Fibroblast of the aortic adventitia (primary cell): ENCODE measurements at places on chromosomes 11 and 22.

DNA sequence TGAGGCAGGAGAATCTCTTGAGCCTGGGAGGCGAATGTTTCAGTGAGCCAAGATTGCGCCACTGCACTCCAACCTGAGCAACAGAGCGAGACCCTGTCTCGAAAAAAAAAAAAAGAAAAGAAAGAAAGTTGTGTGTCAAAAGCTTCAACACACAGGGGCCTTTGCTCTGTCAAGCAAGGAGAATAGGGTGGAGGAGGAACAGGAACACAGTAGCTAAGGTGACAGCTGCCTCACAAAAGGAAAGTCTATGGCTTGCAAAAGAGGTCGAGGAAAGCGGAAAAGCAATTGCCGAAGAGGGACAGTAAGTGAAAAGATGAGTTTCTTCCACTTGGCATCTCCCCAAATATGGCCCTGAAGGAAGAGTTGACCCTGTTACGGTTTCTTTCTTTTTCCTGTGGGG is 26.5 kb upstream of the TMA7B start:
- no peak for DNase-seq

- peak; percentile 56 for DNase-seq
These were observed at the start of gene ST3GAL4 for GRCh38 chr11:126355324-126355925. ST3GAL4 (plus strand) TSS chr11:126355686; CDS start chr11:126406156, 50,470 bp downstream.

- DNase-seq: no peak
These were observed 44.0 kb upstream of the ATXN10 start for GRCh38 chr22:45627489-45628233.

GRCh38 chr22:31818481-31819392 is 64.9 kb downstream of the DEPDC5 start:
- DNase-seq: peak; percentile 8

DNA sequence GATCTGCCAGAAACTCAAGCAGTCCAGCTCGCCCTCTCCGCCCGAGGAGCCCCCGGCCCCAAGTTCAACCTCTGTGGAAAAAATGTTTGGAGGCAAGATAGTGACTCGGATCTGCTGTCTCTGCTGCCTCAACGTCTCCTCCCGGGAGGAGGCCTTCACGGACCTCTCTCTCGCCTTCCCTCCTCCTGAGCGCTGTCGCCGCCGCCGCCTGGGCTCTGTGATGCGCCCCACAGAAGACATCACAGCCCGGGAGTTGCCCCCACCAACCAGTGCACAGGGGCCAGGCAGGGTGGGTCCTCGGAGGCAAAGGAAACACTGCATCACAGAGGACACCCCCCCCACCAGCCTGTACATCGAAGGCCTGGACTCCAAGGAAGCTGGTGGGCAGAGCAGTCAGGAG is 20.8 kb downstream of the USP35 start:
- DNase-seq: no peak

- DNase-seq: no peak
These were observed 15.0 kb downstream of the ANO1 start for GRCh38 chr11:70092959-70093715.

- no peak for DNase-seq
These were observed 901.2 kb downstream of the METTL15 start for GRCh38 chr11:29009426-29009825.

GRCh38 chr22:44738347-44738715 is 14.0 kb upstream of the ARHGAP8 start:
- no peak for DNase-seq

- DNase-seq: no peak
These were observed 93.3 kb downstream of the BRD1 start for GRCh38 chr22:49734390-49734789.

DNA sequence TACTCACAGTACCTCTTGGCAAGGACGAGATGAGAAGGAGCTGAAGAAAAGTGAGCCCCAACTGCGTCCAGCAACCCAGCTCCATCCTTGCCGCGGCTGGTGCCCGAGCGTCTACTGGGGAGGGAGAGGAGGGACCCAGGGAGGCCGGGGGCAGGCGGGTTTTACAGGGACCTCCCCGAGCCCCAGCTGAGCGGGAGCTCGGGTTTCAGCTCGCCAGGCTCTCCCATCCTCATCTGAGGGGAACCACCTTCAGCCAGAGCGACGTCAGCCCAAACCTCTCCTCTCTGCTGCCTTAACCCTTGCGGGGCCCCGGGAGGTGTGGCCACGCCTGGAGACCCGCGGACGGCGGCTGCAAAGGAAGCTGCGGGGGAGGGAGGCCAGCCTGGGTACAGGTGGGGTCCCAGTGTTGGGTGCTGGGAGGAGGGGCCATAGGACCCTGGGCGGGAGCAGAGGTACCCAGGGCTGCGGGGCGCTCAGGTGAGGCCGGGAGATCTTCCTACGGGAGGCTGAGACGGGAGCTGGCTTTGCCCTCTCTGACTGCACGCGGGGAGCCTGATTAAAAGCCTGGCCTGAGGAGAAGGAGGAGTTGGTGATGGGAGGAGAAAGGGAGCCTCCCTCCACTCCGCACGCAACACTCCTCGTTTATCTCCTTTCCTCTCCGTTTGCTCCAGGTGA is at the start of gene PAMR1:
Gene PAMR1 (minus strand): TSS at position 116 of the 675 bp plus-strand sequence. CDS start 31 bp downstream, at position 85.
- peak; percentile 72 for DNase-seq

- no peak for DNase-seq
These were observed 98.4 kb downstream of the CD44 start for GRCh38 chr11:35237351-35237750.

DNA sequence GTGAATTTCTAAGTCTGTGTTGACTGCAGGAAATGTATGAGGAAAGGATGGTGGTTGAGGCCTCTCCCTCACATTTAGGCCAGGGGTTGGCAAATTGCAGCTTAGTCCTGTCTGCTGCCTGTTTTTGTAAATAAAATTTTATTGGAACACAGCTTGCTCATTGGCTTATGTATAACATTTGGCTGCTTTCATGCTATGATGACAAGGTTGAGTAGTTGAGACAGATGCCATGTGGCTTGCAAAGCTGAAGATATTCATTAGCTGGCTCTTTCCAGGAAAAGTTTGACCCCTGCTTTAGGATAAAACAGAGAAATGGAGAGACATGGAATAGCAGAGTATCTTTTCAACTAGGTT is 46.2 kb downstream of the BCR start:
- DNase-seq: no peak

GRCh38 chr22:49158741-49159564 is 668.7 kb downstream of the BRD1 start:
- DNase-seq: no peak

DNA sequence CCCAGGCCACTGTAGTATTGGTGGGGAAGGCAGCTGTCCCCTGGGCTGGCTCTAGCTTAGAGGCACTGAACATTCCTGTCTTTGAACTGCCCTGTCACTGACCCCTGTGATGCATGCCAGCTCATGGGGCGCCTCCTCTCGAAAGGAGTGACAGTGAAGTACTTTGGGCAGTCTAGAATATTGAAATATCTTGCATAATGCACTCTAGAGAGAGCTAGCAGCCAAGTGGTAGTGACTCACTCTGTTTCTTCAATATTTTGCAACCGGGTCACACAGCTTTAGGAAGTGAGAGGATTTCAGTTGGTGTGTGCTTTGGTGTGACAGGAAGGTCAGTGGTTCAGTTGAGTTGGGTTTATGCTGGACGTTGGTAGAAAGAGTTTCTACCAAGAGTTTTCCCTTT is 35.5 kb upstream of the ST14 start:
- peak; percentile 94 for DNase-seq

- no peak for DNase-seq
These were observed 33.7 kb downstream of the PICALM start for GRCh38 chr11:86035164-86035563.

- no peak for DNase-seq
These were observed 74.9 kb downstream of the RPL27A start for GRCh38 chr11:8757533-8757932.

DNA sequence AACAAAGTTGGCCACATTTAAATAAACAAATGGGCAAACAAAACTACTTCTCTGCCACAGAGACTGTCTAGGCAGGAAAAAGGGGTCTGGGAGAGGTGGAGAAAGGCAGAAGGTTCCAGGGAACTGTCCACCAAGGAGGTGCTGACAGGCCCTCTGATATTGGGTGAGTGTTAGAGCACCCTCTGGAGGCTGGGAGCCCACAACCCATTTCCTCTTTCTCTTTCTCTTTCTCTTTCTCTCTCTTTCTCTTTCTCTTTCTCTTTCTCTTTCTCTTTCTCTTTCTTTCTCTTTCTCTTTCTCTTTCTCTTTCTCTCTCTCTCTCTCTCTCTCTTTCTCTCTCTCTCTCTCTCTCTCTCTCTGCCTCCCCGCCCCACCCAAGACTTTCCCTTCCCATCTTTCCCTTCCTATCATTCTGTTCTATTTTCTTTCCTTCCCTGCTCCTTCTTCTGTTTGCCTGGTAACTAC is 912.8 kb downstream of the DLG2 start:
- DNase-seq: peak; percentile 13

GRCh38 chr22:21917181-21917958 is 35.3 kb downstream of the PPM1F start:
- DNase-seq: peak; percentile 28

DNA sequence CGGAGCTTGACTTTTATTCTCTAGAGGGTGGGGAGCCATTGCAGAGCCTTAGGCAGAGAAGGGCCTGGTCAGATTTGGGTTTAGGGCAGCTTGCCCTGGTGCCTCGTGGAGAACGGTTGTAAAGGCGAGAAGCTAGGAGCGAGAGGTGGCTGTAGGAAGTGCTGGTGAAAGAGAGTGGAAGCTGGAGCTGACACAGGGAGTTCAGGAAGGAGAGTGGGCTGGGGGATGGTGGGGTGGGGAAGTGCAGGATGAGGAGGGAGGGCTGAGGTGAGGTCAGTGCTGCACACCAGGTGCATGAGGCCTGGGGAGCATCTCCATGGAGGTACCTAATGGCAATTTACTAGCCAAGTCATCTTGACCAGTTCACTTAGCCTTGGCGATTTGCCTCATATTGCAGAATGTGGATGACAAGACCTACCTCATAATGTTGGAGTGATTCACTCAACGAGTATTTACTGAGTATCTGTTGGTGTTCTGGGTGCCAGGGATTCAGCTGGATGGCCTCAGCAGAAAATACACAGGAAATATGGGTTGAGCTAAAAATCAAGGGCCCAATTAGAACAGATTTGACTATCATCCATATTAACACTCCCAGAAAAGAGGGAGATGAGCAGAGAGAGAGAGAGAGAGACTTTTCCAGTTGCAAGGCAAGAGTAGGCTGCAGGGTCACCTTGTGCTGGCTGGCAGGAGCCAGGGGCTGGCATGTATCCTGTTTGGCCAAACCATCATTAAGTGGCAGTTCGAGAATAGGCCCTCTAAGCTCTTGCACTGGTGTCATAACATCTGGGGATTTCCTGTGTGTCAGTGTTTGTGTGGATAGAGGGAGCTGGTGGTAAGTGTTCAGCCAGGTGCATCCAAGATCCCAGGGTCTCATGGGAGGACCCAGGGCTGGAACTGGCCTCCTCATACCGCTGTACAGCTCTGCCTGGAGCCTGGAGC is 44.4 kb upstream of the CLDN5 start:
- DNase-seq: peak; percentile 87

DNA sequence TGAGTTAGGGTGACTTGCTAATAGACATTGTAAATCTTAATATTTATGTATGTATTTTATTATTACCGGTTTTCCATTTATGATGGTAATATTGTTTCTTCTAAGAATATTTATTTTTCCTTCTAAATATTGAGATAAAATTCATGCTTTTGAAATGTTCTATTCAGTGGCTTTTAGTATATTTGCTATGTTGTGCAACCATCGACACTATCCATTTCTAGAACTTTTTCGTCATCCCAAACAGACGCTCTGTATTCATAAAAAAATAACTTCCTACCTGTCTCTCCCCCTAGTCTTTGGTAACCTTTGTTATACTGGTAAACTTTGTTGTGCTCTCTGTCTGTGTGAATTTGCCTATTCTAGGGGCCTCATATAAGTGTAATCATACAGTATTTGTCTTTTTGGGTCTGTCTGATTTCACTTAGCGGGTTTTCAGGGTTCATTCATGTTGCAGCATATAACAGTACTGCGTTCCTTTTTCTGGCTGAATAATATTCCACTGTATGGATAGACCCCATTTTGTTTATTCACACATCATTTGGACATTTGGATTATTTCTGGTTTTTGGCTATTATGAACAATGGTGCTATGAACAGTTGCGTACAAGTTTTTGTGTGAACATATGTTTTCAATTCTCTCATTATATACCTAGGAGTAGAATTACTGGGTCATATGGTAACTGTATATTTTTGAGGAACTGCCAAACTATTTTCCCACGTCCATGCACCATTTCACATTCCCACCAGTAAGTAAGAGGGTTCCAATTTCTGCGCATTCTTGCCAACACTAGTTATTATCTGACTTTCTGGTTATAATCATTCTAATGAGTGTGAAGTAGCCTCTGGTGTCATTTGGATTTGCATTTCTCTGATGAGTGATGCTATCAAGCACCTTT is 15.9 kb downstream of the NEAT1 start:
- peak; percentile 54 for DNase-seq

DNA sequence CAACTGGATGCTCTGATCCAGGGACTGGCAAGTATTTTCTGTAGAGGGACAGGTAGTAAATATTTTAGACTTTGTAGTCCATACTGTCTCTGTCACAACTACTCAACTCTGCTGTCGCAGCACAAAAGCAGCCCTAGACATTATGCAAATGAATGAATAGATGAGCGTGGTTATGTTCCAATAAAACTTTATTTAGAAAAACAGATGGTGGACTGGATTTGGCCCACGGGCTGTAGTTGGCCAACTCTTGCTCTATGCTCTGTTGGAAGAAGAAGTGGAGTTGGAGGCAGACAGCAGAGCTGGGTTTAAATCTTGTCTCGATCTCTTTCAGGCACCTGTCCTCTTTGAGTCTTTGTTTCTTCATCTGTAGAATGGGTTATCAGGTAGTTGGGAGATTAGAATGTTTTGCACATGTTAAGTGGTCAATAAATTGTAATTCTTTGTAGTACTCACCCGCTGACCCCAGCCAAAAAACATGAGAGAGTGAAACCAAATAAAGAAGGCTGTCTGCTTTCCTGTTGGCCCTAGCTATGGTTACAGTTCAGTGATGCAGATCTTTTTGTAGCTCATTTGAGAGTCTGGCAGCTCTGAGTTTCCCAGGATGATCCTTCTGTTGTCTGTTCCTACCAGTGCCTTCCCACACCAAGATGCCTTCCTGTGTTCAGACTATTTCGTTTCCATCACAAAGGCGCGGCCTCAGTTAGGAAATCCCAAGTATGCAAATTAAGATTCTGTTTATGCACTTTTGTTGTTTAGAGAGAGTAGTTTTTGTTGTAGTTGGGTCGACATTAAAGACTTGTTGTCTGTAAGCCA is 198.1 kb upstream of the SEZ6L start:
- no peak for DNase-seq

DNA sequence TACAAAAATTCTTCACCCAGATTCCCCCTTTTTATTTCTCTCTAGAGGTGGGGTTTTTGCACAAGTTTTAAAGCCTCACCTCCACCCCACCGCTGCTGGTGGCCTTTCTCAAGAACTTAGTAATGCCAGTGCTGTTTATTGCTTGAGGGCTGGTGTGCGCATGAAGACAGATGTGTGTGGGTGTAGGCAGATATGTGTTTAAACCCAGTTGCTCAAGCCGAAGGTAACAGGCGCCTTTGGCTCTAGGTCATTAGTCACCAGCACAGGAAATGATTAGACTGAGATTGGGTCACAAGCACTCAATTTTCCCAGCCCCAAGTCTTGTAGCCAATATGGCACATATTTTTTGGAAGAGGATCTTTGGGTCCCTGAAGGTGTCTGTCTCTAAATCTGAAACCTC is 2.7 kb upstream of the CLMP start:
- peak; percentile 82 for DNase-seq
